ENCODE measurements at places on chromosomes 12 and 14. TPM values are rescaled to one million over a fixed set of nuclear protein-coding genes. Genes with fewer than 3 reads are reported as not detected.
A peak's percentile ranks its signal among the peaks of the same experiment; 100 is the strongest.

DNA sequence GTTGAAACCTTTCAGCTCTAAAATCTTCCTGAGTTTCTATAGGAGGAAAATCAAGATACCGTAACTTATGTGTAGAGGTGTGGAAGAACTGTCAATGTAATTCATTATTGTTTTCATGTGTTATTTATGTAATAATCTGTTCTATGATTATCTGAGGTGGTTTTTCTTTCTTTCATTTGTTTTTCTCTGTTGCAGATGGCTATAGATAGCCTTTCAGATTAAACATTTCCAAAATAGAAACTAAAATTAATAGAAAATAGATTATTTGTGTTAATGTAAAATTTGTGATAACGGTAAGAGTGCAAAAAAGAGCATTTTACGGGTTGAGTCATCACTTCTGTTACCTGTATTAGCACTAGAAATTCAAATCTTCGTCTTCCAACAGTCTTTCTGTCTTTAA, 128.8 kb downstream of the SYNE2 start:
- no peak for DNase-seq

Gene NDUFB1
- 618 TPM for total RNA-seq

GRCh38 chr14:31090883-31091764, 64.9 kb upstream of the STRN3 start:
- DNase-seq, result no peak

GRCh38 chr14:23514644-23514957, 37.0 kb downstream of the ZFHX2 start:
- DNase-seq, result no peak

DNA sequence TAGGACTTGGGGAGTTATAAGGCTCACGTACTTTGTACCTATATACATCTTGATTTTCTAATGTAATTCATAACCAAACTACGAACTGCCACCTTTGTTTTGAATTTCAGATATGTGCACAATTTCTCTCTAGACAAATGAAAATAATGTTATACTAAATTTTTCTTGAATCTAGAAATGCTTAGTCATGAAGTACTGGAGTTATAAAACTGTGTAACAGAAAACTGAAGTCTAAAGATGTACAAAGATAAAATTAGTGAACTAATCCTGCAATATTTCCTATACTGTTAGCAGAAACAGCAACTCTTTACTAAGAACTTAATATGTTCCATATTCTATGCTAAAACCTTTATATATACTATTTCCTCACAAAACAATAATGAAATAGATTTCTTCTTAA, 15.5 kb downstream of the SEC23A start:
- no peak for DNase-seq

DNA sequence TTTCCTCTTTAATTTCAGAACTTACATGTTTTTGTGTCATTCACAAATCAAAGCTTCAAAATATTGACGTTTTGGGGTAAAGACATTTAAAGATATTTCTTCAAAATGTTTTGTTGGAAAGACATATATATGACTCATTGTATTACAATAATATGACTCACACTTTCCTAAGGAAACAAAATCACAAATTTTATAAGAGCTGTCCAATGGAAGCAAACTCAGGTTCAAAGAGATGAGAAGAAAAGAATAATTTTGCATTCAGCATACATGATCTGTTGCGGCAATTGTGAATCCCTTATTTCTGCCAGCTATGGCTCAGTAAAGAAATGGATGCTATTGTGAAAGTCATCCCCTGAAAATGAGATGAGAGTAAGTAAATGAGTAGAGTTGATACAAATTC, 82.7 kb downstream of the GRIP1 start:
- no peak for DNase-seq

GRCh38 chr12:112868459-112869041, 38.2 kb upstream of the OAS1 start:
- no peak for DNase-seq

DNA sequence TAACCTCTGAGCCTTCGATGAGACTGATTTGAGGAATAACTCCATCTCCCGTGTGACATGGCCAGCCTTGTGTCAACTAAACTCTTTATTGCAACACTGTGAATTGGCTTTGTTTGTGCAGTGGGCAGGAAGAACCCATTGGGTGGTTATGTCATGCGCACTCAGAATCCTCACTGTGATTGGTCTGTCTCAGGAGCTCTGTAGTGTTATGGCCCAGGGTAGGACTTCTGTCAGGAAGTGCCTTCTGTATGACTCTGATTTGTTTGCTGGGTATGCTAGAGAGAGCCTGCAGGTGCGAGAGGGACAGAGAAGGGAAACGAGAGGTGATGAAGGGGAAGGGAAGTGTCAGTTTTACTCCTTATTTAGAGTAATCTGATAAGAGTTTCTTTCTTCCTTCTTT, 71.5 kb upstream of the DCD start:
- no peak for DNase-seq

GRCh38 chr14:54535126-54535525, 25.4 kb downstream of the CGRRF1 start:
- DNase-seq, result no peak

- no peak for DNase-seq
Measured at GRCh38 chr14:23183158-23183470, 346 bp downstream of the SLC7A8 start.

DNA sequence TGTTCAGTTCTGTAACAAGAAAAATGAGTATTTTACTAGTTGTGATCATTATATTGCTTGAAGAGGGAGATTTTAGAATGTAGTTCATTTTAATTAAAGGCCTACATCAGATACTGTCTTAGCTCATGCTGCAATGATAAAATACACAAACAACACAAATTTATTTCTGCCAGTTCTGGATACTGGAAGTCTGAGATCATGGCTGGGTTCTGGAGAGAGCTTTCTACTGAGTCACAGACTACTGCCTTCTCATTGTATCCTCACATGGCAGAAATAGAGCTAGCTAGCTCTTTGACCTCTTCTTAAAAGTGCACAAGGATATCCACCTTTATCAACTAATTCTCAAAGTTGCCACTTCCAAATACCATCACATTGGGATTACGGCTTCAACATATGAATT, 53.8 kb downstream of the MIS18BP1 start:
- no peak for DNase-seq

DNA sequence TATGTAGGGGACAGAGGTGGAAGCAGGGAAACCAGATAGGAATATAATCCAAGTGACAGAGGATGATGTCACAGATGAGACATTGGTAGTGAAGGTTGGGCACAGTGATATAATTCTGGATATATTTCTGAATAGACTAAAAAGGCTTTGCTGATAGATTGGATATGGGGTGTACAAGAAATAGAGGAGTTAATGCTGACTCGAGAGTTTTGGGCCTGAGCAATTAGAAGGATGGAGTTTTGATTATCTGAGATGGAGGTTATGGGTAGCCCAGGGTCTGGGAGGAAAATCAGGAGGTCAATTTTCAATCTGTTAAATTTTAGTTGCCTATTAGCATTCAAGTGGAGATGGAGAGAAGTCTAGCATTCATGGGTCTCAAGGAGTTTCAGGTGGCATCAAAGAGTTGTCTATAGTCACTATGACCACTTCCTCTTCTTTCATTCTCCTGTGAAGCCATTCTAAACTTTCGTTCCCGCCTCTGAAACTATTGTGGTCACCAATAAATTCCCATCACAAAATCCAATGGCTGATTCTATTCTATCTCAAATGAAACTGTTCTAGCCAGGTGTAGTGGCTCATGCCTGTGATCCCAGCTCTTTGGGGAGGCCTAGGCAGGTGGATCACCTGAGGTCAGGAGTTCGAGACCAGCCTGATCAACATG, 10.6 kb upstream of the ANO6 start:
- no peak for DNase-seq

DNA sequence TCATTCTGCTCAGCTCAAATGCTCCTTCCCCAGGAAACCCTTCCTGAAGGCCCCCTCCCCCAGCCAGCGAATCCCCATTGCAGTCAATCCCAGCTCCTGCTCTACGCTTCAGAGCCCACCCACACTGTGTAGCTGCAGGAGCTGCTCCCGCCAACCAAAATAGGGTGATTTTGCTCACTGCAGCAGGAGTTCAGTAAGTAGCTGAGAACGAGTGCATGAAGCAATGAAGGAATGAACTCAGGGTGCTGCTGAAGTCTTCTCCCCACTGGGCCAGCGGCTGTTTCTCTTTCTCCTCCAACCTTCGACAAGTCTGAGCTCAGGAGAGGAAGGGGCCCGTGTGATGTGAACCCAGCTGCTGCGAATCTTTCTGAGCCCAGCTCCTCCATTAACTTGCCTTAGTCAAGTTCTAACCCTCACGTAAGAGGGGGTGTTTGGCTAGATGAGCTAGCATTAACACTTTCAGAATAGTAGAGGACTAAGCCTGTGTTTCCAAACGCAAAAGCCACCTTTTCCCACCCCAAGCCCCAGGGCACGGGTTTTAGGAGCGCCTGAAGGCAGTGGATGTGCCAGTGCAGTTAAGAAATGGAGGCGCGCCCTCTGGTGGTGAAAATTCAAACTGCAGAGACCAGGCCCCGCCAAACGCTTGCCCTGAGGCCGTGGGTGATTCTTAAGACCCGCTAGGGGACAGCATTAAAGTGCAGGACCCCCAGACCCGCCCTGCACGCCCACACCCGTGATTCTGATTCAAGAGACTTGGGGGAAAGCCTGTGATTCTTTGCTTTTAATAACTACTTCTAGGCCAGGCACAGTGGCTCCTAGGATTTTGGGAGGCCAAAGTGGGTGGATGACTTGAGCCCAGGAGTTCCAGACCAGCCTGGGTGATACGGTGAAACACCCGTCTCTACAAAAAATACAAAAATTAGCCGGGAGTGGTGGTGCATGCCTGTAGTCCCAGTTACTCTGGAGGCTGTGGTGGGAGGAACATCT, 11.9 kb upstream of the SERPINA4 start:
- DNase-seq, result peak; percentile 55

- peak; percentile 50 for DNase-seq
Measured at GRCh38 chr12:76878099-76878898, 520 bp downstream of the CSRP2 start.

- DNase-seq, result no peak
Measured at GRCh38 chr12:100566887-100567637, 6.4 kb upstream of the GAS2L3 start.

- no peak for DNase-seq
Measured at GRCh38 chr12:117347588-117347987, 13.8 kb downstream of the NOS1 start.

Gene TAS2R31
- total RNA-seq, result 2.0 TPM

GRCh38 chr12:70032076-70032475, 207.0 kb downstream of the MYRFL start:
- no peak for DNase-seq

DNA sequence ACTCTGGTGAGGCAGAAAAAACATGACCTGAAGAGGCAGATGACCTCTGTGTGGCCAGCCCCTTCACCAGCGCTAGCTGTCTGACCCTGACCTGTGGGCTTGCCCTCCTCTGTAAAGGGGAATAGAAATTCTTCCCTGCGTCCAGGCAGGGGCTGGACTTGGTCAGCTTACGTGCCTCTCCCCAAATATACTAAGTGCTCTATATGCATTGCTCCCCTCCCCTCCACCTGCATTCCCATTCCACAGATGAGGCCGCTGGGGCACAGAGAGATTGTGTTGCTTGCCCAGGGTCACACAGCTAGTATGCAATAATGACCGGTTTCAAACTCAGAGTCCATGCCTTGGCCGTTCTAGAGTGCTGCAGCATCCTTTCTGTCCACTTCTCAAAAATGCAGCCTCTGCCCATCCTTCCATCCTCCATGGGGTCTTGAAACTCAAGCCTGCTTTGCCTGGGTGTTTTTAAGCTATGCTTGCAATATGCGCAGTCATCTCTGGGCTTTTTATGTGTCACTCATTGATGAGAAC, 303.9 kb downstream of the CACNA1C start:
- no peak for DNase-seq

Gene KIF5A
- 0.24 TPM for total RNA-seq

Gene SLC10A1
- not detected for total RNA-seq

Gene TAS2R30
- 1.1 TPM for total RNA-seq

Gene VSX2
- total RNA-seq, result not detected

DNA sequence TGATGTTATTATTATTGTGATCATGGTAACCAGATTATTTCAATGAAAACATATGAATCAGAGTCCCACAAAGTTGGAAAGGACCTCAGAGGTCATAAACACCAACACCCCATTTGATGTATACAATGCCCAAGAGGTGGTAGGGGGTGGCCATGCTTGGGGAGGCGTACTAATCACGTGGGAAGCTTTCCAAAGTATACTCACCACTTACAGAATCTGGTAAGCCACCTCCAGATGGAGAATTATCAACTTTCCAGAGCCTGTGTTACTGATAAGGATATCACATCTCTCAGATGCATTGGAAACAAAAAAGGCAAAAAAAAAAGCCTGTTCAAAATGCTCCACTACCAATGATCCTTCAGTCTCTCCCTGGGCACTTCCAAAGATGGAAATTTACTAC, 8.4 kb downstream of the DAD1 start:
- DNase-seq, result no peak

DNA sequence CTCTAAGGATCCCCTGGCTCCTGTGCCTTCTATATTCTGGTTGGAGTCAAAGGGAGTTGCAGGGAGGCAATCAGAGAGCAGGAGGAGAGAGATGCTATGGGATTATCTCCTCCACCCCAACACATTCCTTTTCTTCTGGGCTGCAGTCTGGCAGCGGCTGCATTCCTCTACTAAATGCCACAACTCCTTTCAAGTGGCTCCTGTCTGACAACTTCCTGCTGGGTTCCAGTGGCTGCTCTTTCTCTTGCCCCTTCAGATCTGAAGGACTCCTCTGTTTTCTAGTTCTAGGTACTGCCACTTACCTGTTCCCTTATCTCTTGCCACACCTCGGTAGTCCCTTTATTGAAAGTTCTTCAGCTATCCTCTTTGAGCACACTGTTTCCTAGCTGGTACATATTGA, 425.0 kb downstream of the SNAPC1 start:
- no peak for DNase-seq

DNA sequence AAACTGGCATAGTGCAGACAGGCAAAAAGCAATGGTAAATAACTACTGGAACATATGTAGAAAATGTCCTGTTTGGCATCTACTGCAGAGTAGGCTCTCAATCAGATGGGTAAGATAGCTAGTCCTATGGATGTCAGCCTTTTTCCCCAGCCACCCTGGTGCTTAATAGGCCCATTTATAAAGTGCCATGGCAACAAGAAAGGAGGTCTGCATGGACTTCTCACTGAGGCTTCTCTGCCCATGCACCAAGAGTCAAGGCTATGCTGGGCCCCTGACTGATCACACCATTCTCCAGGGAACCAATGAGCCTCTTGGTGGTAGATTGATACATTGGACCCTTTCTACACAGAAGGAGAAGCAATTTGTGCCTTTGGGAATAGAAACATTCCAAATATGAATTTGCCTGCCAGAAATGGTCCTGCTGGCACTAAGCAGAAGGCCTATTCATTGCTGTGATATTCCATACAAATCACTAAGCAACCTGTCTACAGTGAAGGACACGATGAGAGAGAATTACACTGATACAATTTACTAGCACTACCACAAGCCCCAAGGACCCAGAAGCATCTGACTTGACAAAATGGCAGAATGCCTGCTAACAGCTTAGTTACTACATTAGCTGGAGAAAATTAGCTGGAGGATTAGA, 43.8 kb downstream of the RESF1 start:
- DNase-seq, result no peak

Gene L2HGDH
- 7.3 TPM for total RNA-seq

DNA sequence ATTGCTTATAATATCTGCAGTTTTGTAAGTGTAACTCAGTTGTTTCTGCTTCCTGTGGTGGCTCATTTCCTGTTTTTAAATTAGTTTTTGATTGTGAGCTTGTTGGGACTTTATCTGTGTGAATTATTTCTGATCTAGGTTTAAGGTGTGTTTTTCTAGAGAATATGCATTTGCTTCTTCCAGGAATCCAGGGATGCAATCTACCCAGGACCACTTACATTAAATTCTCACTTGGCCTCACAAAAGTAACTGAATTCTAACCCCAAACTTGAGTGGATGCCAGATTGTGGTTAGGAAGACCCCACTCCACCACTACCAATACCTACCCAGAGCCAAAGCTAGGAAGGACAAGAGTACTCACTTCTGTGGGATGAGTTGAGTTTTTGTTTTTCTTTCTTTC, 11.9 kb downstream of the STYX start:
- DNase-seq, result no peak
